GM23338 (cell line): ENCODE measurements at places on chromosomes 1 and 21. TPM values are rescaled to one million over a fixed set of nuclear protein-coding genes. Genes with fewer than 3 reads are reported as not detected.

- H3K36me3 ChIP-seq, result no peaks in the 10 kb centered on the region
- no peaks in the 10 kb centered on the region for H3K4me1 ChIP-seq
- H3K27me3 ChIP-seq, result no peaks in the 10 kb centered on the region
- DNase-seq, result no peak
Measured at GRCh38 chr1:95829556-95829955, 595.5 kb downstream of the RWDD3 start.

DNA sequence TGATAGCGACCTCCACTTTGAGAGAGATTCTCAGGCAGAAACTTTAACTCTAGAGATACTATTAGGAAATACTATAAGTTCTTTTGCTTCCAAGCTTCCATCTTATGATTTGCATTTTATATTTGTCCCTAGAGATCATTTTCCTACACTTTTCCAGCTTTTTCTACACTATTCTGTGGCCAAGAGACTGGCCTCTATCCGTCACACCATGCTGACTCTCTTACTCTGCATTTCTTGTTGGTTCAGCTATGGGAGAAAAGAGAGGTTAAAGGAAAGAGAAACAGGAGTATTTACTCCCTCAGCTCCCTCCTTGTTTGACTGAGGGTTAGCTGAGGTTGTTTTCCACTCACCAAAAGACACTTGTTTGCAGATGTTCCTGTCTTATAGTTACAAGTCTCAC, 665.6 kb upstream of the CXADR start:
- no peaks in the 10 kb centered on the region for H3K27me3 ChIP-seq
- no peak overlapping the region for H3K4me3 ChIP-seq
- no peak overlapping the region for H3K27ac ChIP-seq
- no peaks in the 10 kb centered on the region for H3K36me3 ChIP-seq

DNA sequence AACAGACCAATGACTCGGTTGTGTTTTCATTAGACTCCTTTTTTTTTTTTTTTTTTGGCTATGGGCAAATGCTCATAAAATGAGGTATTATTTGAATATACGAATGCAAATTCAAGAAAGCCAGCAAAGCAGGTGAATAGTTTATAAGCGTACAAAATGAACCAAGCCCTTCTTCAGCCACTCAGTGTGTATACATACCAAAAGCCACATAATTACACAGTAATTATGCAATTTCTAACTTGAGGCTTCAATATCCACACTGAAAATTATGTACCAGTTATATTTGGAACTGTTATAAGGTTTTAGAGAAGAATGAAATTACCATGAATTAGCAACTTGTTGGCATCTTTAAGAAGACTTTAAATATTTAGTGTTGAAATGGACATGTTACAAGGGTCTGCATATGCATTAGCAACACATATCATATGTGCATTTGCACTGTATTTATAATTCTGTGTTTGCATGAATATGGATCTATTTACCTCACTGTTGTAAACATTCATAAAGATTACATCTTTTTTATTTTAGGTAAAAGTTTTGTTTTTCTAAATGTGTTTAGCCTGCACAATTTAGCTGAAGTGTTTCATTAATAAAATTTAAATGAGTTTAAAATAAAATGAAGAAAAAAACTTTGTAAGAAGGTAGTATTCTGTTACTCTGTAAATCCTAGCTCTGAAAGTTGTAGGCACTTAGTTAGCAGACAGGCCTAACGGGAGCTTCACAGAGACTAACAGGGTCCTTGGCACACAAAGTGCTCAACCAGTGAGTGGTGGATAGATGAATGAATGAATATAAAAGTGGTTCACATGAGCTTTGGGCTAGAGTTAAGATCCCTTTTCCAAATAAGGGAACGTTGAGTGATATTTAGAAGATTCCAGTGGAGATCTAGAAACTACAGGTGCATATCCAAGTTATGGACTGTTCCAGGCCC, 241.0 kb upstream of the NFIA start:
- no peak for DNase-seq
- no peaks in the 10 kb centered on the region for H3K27me3 ChIP-seq
- H3K4me3 ChIP-seq, result no peak overlapping the region
- no peaks in the 10 kb centered on the region for H3K36me3 ChIP-seq

- H3K4me3 ChIP-seq, result no peak overlapping the region
- H3K4me1 ChIP-seq, result peaks cover 23% of the 10 kb centered on the region; the same call in 1 of the 2 replicates
- H3K27ac ChIP-seq, result no peak overlapping the region
- no peak for DNase-seq
- no peaks in the 10 kb centered on the region for H3K27me3 ChIP-seq
Measured at GRCh38 chr1:61318319-61319125, 236.2 kb downstream of the NFIA start.

The TNFRSF25 gene
- 13.6 and 15.2 TPM in 2 replicates for polyA plus RNA-seq

The CAPN2 gene
- 8.4 and 8.8 TPM in 2 replicates for polyA plus RNA-seq

GRCh38 chr1:41631971-41632370, 147.5 kb upstream of the EDN2 start:
- no peak overlapping the region for H3K4me3 ChIP-seq
- no peak for DNase-seq

The NPHS2 gene
- not detected in 2 replicates for polyA plus RNA-seq

GRCh38 chr1:74771913-74772515, 39.1 kb downstream of the TYW3 start:
- peak; percentile 74 for DNase-seq
- no peaks in the 10 kb centered on the region for H3K27me3 ChIP-seq
- no peaks in the 10 kb centered on the region for H3K4me1 ChIP-seq
- no peaks in the 10 kb centered on the region for H3K36me3 ChIP-seq
- no peak overlapping the region for H3K27ac ChIP-seq
- no peak overlapping the region for H3K4me3 ChIP-seq

GRCh38 chr1:19710825-19711611, 46.3 kb downstream of the HTR6 start:
- no peaks in the 10 kb centered on the region for H3K36me3 ChIP-seq
- H3K4me3 ChIP-seq, result no peak overlapping the region

- H3K4me1 ChIP-seq, result no peaks in the 10 kb centered on the region
- no peaks in the 10 kb centered on the region for H3K36me3 ChIP-seq
- H3K27ac ChIP-seq, result no peak overlapping the region
- H3K27me3 ChIP-seq, result no peaks in the 10 kb centered on the region
- no peak overlapping the region for H3K4me3 ChIP-seq
Measured at GRCh38 chr1:77347646-77348045, 65.8 kb downstream of the AK5 start.
